ENCODE measurements at places on chromosomes 5 and 9.
A peak's percentile ranks its signal among the peaks of the same experiment; 100 is the strongest.

DNA sequence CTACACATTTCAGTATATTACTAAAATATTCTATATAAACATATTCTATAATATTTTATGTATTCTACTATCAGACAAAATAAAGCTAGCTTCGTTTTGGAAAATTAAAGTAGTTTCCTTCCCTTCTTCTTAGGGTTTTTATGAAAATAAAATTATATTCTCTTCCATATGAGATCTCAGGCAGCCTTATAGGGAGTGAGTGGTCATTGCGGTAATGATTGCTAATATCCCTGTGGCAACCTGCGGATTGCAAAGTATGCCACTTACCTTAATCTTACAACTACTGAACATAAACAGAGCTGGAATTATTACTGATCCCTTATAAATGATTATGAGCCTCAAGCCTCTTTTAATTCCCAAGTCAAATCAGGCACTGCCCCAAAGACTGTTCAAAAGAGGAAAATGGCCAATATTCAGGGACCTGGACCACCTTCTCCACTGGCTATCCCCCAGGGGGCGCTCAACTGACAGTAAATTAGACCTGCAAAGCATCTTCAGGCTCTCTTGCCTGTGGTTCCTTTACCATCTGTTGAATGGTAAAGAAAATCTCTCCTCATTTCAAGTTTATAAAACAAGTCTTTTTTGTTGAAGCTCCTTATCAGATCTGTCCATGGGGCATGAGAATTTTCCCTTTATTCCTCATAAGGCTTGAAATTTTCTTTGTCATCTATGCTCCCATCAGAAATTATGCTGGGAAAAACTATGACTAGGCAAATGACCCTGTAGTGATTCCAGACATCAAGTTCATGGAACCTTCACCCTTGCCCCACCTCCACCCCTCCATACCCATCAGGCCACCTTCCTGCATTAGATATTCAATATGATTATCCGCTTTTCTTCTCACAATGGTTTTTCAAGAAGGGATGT is 163.9 kb downstream of the CEMIP2 start:
- DNase-seq = peak; percentile 79

DNA sequence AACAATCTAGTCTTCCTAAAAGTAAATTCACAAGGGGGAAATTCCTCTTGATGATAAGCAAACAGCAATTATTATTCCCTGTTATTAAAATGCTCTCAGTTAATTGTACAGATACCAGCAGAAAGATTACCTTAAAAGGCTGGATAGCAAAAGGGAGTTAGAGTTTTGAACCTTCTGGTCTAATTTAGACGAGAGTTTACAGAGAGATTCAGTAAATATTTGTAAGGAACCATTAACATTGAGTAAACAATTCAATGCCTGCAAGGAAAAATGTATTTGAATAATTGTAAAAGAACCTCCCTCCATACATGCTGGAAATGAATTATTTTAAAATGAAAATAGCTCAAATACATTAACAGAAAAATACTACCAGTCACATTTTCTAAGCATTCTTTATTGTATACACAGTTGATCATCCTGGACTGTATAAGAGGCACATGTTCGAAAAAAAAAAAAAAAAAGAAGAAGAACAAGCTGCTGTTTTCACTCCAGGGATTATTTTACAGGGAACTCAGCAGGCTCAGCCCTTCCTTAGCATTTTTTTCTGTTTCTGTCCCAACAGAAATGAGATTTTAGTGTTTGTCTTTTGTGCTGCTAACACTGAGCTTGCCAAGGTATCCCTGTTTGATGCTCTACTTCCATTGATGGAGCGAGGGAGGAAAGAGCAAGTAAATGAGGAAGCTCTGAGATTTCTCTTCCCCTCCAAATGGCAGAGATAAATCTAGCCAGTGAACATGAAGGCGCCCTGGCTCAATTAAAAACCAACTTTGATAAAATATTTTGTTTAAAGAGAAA is 141.1 kb downstream of the ENC1 start:
- no peak for DNase-seq

GRCh38 chr5:132016721-132017250 is 5.3 kb upstream of the ACSL6 start:
- DNase-seq = no peak

- DNase-seq = no peak
These were observed 1.9 kb downstream of the FNBP1 start for GRCh38 chr9:130040984-130041647.

- DNase-seq = peak; percentile 74
These were observed 16.6 kb upstream of the HEMGN start for GRCh38 chr9:97954550-97954989.

DNA sequence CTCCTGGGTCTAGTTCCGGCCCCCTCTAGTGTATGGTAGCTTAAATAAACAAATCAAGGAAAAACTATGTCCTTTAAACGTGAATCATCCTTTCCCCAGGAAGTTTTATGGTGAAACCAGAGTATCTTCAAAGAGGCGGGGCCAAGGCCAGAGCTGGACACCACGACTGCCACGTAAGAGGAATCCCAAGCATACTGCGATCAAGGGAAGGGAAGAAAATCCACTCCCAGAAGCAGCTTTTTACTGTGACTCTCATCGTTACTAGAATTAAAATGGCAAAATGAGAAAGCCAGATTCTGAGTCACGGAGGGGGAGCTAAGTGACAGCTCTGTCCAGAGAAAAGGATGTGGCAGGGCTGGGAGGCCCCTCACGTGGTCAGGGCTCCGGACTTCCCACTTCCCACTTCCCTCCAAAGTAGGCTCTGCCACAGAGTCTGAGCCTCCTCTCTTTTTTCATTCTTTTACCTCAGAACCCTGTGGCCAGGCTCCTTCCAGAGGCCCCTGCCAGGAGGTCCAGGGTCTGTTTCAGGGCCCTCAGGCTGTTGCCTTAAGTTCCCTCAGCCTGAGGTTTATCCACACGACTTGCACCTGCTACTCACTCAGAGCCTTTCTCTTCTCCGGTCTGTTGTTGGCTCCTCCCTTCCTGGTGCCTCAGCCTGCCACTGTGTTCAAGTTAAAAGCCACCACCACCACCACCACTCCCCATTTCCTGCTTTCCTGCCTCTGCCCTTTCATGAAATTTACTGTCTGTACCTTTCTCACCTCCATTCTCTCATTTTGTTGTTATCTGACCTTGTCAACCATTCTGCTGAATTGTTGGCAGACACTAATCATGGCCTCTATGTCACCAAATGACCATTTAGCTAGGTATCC is 1.4 kb upstream of the GLRX start:
- peak; percentile 74 for DNase-seq

- no peak for DNase-seq
These were observed 27.6 kb upstream of the ENTREP1 start for GRCh38 chr9:69297300-69297980.

GRCh38 chr5:103347716-103348423 is 89.3 kb downstream of the MACIR start:
- no peak for DNase-seq

DNA sequence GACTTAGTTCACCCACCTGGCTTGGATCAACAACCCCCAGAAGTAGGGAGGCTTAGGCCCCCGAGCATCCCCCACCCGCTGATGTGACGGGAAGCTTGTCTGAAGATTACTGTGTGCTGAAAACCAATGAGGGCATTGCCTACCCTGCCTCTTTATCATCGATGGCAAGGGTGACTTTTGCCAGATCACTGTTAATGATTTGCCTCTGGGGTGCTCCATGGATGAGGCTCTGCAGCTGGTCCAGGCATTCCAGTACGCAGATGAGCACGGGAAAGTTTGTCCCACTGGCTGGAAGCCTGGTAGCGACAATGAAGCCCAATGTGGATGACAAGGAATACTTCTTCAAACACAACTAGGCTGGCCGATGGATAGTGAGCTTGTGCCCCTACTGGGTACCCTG is 22.0 kb downstream of the RUFY1 start:
- DNase-seq = no peak

DNA sequence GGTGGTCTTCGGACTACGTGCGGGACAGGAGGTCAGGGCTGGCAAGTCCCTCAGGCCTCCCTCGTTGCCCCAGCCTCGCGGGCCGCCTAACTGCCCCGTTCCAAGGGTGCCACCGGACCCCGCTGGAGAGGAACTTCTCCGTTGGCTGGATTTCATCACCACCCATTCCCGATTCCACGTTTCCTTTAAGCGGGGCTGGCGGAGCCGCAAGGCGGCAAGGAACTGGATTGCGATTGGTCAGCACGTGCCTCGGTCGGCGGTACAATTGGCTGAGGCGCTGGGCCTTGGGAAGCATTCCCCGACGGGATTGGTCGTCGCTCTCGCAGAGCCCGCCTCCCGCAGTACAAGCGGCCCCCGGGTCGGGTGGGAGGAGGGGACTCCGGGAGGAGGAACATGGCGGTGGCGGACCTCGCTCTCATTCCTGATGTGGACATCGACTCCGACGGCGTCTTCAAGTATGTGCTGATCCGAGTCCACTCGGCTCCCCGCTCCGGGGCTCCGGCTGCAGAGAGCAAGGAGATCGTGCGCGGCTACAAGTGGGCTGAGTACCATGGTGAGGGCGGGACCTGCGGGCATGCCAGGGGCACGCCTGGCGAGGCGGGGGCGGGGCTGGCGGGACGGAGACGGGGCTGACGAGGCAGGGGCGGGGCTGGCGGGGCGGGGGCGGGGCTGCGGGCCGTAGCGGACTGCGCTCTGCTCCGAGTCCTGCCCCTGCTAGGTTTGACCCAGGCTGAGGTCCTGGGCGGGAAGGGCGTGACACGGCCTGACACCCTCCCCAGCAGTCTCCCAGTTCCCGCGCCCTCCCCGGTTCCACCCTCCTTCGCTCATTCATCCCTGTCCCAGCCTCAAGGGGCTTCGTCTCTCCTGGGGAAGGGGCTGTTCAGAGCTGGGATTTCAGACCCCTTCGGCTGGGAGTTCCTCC is at the start of gene PHPT1:
PHPT1 (plus strand) TSS at position 372 of the 922 bp plus-strand sequence; CDS start at position 394, 22 bp downstream.
- DNase-seq = peak; percentile 97

DNA sequence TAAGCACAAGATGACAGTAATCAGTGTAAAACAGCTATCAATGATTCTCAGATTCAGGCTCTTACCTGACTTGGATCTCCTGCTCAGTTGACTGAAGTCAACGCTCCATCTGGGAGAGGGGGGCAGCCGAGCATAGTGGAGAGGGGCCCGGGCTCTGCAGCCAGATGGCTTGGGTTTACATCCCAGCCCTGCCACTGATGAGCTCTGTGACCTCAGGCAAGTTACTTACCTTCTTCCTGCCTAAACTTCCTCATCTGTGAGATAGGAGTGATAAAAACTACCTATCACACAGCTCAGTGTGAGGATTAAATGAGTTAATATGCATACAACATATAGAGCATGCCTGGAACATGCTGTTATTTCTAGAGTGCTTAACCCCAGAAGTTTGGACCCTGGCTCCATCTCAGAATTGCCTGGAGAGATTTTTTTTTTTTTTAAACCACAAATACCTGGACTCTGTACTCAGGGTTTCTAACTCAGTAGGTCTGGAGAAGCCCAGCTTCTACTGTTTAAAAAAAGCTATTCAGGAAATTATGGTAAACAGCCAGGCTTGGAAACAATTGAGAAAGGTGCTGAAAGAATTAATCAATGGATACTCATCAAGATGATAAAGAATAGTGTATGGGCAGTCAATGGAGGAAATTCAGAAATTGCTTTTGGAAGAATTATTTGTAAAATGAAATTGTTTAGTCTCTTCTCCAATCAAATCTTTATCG is 72.2 kb downstream of the ANKRD55 start:
- DNase-seq = no peak

GRCh38 chr5:73274881-73275663 is 102.1 kb downstream of the TMEM174 start:
- DNase-seq = no peak

- DNase-seq = no peak
These were observed 2.8 kb upstream of the GPR150 start for GRCh38 chr5:95617057-95617456.

DNA sequence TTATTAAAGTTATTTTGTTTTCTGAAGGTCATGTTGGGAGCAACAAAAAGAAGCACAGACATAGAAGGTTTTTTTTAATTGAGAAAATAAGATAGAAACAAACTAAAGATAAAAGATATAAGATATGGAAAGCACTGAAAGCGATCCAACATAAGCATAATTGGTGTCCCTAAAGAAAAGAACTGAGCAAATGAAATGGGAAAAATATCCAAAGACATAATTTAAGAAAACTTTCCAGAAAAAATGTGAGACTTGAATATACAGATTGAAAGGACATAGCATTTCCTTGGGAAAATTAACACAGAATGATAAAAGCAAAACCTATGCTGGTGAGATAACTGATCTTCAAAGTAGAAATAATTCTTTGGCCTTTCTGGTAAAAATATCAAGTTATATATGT is 289.3 kb downstream of the KIAA0825 start:
- DNase-seq = no peak

DNA sequence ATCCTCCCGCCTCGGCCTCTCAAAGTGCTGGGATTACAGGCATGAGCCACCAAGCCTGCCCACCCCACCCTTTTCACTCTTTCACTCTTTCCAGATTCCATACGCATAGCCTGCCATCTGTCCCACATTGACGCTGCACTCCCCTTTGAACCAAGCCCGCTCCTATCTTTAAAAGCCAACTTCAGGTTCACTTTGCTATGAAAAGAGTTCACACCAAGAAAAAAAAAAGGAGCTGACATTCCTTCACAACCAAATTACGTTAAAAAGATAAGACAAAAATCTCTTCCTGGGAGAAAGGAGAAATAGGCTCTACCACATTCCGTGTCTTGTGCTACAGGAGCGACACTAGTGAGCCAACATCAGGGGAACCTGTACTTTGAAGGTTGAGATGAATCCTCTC is 41.5 kb downstream of the DMRT1 start:
- DNase-seq = no peak

DNA sequence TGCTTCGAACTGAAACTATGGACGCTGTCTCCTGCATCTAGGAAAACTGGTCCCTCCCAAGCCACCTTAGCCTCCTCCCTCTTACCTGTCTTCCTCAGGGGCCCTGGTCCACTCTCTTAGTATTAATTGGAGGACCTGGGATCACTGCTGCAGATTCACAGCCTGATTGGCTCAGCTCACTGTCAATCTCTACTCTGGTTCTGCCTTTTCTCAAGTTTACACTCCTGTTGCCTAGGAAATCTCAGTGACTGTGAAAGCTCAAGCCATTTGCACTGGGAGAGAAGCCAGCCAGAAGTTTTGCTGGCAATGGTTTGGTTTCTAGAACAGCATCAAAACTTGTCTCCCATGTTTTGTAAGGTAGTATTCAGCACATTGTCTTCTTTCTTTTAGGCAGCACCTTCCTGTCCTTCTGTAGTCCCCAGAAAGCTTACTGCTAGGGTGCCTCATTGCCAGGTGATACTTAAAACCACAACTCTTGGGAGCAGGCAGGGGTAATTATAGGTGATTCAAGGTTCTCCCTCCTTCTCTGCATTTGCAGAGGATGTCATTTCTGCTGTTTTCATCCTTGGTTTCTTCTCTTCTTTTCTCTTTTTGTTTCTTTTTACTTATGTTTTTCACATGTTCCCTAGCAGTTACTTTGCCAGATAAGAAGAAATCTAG is at the start of gene CAPSL:
CAPSL (minus strand) TSS at position 55 of the 660 bp plus-strand sequence. CDS start 17,502 bp downstream, outside the sequence.
- no peak for DNase-seq

- DNase-seq = no peak
These were observed 9.4 kb downstream of the SLC22A4 start for GRCh38 chr5:132303589-132303988.

GRCh38 chr5:110663525-110663924 is 62.9 kb downstream of the TMEM232 start:
- peak; percentile 23 for DNase-seq

DNA sequence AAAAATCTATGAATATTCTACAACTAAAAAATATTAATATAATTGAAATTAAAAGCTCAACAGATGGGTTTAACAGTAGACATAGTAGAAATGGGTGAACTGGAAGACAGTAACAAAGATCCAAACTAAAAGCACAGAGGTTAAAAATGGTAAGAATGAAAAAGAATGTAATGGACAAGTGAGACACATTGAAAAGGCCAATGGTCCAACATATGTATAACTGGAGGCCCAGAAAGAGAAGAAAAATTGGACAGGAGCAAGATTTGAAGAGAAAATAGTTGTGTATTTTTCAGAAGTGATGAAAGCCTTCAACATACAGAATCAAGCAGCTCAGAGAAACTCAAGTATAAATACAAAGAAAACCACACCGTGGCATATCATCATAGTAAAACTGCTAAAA is 58.6 kb downstream of the PCDHGC5 start:
- DNase-seq = no peak

Measured in CD4-positive, alpha-beta T cell treated with Interleukin-1 beta for 1 hour (primary cell).